ENCODE measurements at places on chromosomes 5 and 9.
A peak's percentile ranks its signal among the peaks of the same experiment; 100 is the strongest.

DNA sequence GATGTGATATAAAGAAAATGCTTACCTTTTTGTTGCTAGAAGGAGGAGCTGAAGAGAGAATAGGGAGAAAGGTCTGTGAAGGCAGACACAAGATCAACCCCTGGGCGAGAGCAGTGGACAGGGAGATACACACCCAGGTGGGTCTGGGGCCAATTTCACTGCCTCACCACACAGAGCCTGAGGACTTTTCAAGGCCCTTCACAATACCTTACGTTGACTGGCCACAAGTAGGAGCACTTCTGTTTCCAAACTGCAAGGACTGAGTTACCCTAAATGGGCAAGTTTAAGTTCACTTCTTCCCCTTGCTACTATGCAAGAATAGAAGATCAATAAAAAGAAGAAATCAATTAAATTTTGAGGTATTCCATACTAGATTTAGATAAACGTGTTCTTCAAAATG lies 174.5 kb upstream of the SLC12A2 start:
- DNase-seq, result peak; percentile 81

- DNase-seq, result peak; percentile 60
Observed at GRCh38 chr5:142175039-142175438, 66.5 kb downstream of the NDFIP1 start.

- no peak for DNase-seq
Observed at GRCh38 chr5:22850981-22851380, 2.2 kb downstream of the CDH12 start.

DNA sequence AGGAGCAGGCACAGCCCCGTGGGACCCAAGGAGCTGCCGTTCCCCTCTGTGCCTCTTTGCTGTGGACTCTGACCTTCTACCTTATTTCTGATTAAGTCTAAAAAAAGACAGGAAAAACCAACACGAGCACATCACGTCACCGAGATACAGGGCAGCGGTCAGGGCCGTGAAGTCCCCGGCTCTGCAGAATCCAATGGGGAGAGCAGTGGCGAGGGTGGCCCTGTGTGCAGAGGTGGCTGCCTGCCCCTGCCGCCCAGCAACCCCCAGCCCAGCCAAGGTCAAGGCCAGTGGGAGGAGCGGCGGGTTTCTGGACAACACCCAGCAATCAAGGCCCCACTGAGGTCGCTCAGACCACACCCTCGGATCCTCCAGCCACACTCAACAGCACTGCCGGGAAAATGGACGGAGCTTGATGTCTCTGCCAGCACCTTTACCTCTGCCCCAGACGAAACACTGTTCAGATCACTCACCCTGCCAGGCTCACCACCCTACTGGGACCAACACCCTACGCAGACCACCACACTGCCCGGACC lies 32.7 kb upstream of the SLC9A3 start:
- DNase-seq, result peak; percentile 35

GRCh38 chr9:37030611-37030939 lies 3.5 kb downstream of the PAX5 start:
- no peak for DNase-seq

DNA sequence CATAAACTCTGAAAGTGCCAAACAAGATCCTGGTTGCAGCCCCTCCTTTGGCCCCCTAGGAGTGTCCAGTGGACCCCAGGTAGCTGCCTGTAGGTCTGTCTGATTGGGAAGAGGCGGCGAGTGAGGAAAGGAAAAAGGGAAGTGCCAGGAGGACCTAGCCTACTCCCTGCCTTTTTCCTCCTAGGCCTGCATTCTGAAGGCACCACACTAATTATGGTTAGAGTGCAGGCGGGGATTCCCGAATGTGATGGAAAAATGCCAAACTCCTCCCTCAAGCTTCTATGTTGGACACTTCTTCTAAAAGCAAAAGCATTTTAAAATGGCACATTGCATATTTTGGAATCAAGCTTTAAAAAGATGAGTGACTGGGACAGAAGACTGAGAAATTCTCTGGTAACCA lies 83.2 kb upstream of the SMIM15 start:
- DNase-seq, result no peak

DNA sequence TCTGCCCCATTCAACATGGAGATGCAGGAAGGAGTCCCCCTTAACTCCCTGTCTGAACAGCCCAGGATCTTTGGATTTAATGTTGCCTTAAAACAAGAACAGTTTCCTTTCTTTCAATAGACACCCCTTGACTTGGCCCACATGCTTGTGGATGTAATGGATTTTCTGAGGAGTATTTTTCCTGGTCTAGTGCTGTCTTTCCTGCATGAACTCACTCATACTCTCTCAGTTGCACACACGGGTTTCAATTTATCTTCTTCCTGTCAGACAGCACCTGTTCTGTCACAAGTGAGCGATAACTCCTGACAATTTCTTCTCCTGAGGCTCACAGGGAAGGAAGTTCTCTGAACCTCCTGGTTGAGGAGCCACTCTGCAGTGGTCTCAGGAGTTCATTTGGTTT lies 85.1 kb downstream of the ACER2 start:
- no peak for DNase-seq

- no peak for DNase-seq
Observed at GRCh38 chr5:180162304-180162661, 46.7 kb downstream of the RASGEF1C start.

DNA sequence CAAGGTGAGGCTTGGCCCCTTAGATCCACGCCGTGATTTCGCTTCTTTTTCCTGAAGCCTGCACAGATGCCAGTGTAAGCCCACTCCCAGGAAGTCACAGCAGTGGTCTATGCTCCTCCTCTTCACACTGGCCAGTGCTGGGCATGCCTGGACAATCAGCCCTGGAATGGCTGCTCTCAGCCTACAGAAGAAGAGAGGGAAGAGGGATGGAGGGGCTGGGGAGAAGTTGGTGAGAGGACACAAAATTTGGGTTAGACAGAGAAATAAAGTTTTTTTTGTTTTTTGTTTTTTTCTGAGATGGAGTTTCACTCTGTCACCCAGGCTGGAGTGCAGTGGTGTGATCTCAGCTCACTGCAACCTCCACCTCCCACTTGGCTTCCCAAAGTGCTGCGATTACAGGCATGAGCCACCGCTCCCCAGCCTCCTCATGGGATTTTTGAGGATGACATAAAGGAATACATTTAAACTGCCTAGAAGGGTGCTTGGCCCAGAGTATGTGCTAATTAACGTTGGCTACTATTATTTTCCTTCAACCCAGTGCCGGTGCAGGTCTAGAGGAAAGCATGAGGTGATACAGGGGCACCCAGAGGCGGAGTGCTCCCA lies 830 bp downstream of the S100Z start:
- DNase-seq, result no peak

GRCh38 chr9:126327006-126327713 lies 531 bp downstream of the MVB12B start:
- DNase-seq, result peak; percentile 72

DNA sequence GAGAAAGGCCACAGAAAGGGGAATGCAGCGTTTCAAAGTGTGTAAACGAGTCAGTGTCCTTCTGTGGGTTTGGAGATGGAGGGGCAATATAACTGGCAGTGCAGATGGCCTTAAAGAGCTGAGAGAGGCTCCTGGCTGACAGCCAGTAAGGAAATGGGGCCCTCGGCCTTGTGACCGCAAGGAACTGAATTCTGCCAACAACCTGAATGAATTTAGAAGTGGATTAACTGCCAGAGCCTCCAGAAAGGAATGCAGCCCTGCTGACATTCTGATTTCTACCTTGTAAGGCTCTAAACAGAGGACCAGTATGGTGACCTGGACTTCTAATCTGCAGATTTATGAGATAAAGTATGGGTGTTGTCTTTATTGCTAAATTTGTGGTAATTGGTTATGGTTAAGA lies 17.5 kb upstream of the NREP start:
- DNase-seq, result peak; percentile 77

- peak; percentile 83 for DNase-seq
Observed at GRCh38 chr5:11385901-11386293, 518.3 kb downstream of the CTNND2 start.

GRCh38 chr5:51958473-51958872 lies 575.2 kb downstream of the ISL1 start:
- DNase-seq, result no peak

DNA sequence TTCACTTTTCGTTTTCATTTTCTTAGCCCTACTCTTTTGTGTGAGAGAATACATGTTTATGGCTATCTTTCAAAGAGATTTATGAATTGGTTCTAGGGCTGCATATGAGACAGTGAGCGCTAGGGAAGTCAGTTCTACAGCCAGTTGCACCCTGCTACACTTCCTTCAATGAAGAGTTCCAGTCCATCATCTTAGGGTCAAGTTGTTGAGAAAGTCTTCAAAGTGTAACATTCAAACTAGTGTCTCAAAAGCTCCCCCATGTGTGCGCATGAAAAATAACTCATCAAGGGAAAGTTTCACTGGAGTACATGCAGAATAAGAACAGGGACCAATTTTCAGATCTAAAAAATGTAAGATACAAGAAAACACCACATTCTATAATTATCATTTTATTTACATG lies 317.2 kb downstream of the DEPDC1B start:
- DNase-seq, result no peak
